Cerebellum (tissue), 4 donors: ENCODE measurements at places on chromosomes 11 and 22.

DNA sequence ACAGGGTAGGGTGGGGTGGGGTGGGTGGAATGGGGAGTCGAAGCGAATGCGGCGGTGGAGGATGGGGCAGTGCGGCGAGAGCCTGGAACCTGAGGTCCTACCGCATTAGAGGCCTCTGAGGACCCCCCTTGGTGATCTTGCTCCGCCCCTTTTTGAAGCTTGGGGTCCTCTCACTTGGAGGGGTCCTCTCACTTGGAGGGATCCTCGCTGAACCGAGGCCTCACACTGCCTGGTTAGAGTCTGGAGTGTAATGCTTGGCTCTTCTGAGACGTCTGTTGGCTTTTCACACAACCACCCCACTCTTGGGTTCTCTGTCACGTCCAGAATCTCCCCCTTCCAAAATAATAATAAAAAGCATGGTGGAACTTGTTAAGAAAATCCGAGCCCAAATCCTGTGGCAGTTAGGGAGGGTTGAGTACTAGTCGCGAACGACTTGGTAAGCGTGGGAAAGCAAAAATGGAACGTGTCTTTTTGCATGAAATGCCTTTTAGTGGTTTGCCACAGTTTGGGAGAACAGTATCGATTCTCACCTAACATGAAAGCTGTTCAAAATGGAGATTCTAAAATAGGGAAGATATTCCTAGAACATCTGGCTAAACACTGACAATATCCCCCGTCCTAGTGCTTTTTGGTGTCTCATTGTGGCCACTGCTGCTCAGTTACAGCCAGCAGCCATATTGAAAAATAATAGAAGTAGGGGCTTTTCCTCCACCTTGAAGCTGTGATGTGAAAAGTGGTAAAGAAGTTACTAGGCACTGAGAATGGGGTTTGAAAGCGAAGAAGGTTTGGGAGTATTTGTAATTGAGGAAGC is 822 bp downstream of the RBX1 start:
- no peak for DNase-seq

- peak; percentile 86 for DNase-seq
These were observed at the start of gene FBXO7 for GRCh38 chr22:32474635-32475467. TSS of gene FBXO7 (plus strand) at chr22:32474811. CDS start at chr22:32475003, 192 bp downstream.

DNA sequence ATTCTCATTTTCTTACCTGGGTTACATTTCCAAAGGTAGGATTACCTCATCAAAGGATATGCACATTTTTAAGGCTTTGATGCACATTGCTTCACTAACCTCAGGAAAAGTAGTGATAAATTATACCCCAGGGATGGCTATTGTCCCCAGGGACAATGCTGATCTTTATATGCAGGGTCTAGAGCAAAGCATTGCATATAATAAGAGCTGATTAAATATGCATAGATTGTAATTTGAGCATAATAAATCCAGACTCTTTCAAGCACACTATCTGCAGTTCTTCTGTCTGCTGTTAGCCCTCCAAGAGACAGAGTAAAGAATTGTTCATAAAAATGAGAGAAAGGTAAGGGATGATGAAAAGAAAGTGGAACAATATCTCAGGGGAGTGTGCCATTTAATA is 57.3 kb upstream of the SYT13 start:
- DNase-seq = no peak

DNA sequence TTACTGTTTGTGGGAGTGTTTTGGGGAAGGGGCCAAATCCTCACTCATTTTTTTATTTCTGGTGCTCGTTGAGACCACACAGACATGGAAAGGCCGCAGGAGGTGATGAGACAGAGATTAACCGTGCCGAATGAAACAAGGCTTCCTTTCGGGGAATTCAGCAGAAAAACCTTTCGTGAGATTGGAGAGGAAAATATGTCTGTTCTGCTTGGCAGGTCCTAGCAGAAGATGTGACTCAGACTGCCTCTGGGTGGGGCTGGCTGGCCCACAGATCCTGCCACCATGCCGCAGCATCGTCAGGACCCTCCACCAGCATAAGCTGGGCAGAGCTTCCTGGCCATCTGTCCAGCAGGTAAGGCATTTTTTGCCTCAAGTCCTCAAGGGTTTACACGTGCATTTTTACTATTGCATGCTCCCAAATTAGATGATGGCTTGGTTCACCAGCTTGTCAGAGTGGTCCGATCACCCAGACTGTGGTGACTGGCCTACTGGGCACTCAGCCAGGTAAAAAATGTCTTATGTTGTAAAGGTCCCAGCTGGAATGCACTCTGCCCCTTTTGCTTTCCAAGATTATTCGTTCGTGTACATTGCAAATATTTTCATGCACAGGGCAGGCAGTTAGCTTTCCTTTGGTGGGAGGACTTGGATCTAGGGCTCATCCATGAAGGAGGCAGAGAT is 1.5 kb downstream of the DDB2 start:
- peak; percentile 38 for DNase-seq

DNA sequence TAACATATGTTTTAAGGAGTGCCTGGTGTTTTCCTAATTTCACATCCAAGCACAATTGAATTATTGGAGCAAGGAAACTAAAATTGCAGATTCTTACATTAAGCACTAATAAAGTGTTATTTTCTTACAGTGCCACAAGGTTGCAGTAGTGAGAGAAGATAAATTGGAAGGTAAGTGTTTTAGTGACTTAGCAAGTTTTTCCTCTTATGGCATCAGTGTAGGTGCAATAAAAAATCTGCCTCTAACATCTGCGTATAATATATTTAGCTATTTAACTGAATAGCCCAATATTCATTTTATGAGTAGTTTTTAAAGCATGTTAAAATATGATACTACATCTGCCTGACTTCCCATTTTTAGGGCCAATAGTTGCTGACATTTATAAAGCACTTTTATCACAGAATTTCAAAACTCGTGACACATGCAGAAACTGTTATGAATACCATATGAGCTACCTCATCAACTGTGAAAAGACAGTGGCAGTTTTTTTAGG is 19.0 kb downstream of the POLD3 start:
- DNase-seq = peak; percentile 5

- DNase-seq = no peak
These were observed 77.6 kb downstream of the LIF start for GRCh38 chr22:30169002-30169401.

GRCh38 chr11:121038648-121039409 is 14.9 kb downstream of the TBCEL start:
- DNase-seq = no peak

- DNase-seq = no peak
These were observed 2.1 kb downstream of the LGALS1 start for GRCh38 chr22:37677493-37677974.

GRCh38 chr22:38240734-38241252 is 32.0 kb downstream of the TMEM184B start:
- peak; percentile 79 for DNase-seq
